ENCODE measurements at places on chromosomes 1 and 21. TPM values are rescaled to one million over a fixed set of nuclear protein-coding genes. Genes with fewer than 3 reads are reported as not detected.

GRCh38 chr1:61743716-61744580 lies 1.7 kb downstream of the PATJ start:
- DNase-seq, result no peak

DNA sequence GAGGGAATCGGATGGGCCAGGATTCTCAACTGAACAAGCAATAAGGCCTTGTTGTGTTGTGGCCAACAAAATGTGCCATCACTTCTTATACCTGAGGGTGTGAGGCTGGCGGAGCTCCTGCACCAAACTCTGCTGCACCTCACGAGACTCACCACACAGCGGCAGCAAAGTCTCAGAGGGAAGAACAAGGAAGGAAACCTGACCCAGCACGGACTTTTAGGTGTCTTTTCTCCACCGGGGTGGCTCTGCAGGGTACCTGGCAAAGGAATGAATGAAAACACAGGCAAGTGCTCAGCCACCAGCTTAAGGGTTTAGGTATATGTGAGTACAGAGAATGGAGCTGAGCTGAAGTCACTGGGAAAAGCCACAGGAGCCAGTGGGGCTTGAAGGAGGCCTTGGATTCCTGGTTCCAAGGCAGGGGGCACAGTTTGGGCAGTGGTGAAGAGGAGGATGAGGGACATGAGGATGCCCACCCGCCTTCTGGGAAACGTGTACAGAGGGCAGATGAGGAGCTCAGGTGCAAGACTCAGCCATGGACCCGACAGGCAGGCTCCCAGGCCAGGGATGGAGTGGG lies 31.1 kb upstream of the HSD3B1 start:
- DNase-seq, result peak; percentile 23

DNA sequence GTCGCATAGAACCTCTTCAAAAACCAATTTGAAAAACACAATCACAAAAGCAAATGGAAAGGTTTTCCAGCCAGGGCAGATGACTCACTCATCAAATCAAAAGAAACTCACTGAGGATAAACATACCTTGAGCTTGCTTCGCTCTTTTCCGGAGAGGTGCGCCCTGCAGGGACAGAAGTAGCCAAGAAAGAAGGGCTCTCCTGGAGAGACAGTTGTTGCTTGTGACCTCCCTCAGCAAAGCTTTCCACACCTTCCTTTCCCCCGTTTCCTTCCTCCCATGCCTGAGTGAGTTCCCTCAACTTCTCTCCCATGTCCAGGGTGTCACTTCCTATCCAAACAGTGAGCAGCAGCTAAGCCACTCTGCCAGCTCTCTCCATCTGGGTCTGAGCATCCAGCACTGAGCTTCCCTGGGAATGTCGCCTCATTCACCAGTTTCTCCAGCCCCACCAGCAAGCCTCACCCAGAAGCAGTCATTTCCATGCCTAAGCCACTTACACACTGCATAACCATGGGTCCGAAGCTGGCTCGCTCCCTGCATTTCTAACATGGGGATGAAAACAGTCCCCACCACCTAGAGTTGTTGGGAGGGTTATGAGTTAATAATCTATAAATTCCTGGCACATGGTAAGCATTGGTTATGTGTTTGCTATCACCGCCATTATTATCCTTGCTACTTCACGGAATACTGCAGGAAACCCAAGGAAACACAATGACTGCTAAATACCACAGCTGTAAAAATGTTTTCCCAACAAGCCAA lies 75.0 kb downstream of the PTPN14 start:
- DNase-seq, result no peak

- no peak for DNase-seq
These were observed 69.3 kb downstream of the KCTD3 start for GRCh38 chr1:215636258-215636965.

Gene CBR3
- 0.41 TPM for total RNA-seq

Gene CEPT1
- 25.2 TPM for total RNA-seq

DNA sequence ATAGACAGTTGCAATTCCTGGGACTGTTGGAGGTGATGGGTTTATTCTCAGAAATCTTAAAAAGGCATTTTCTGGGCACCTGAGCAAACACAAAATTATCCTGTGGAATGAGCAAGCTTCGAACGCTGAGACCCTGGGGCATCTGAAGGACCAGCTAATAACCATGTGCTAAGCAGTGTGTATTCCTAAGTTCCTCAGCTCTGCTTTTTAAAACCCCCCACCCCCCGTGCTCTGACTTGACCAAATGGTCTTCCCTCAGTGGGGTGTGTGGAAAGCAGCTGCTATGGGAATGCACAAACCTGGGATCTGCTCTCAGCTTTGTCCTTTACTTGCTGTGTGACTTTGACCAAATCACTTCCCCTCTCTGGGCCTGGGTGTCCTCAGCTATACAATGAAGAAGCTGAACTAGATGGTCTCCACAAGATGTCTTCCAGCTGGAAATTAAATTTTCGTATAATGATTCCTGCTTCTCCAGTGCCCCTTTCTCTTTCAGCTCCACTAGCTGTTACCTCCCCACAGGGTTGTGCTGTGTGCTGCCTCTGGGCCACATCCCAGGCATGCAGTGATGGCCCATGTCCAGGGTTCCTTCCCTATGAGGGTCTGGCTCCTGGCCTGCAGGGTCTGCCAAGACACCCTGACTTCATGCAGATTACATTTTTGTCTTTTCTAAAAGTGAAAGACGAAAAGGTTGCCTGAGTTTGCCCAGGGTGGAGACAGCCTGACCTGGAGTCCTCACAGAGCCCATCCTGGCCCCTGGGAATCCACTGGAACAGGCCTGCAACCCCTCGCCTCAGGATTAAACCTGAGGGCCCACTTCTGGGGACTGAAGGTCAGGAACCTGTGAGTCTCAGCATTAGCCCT lies 14.9 kb upstream of the CD247 start:
- DNase-seq, result no peak

Measured in kidney epithelial cell (primary cell).